ENCODE measurements at places on chromosomes 3 and 15.

GRCh38 chr3:188158731-188159310 is 4.9 kb downstream of the LPP start:
- DNase-seq = no peak

DNA sequence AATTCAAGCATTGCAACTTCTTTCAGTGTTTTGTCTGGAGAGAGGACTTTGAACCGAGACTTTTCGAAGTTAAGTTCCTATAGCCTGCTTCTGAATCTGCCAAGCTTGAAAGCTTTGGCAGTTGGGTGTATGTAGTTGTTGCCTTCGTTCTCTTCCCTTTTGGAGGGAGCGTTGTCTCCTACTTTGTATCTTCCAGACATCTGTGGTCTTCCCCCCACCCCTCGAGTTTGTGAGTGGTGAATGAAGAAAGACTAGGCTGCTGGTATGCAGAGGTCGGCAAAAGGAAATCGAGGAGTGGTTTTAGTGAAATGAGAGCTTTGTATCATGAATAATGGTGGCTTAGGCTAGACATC is 1.3 kb downstream of the CTNNB1 start:
- no peak for DNase-seq

DNA sequence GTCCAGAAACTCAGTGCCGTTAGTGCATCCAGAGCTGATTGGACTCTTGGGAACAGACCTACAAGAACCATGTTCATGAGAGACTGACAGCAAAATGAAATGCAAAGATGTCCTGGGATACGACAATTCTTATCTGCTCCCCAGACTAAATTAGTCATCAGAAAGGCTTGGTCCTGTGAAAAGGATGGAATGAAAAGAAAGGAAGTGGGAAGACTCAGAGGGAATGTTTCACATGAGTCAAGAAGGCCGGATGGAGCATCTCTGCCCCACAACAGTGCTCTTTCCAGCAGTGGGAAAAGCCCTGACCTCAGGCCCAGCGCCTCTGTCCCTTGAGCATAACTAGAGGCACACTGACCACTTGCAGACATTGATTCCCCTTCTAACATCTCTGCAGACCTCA is 39.3 kb upstream of the UACA start:
- no peak for DNase-seq

- DNase-seq = no peak
Observed at GRCh38 chr3:2643606-2644005, 466.6 kb downstream of the IL5RA start.

DNA sequence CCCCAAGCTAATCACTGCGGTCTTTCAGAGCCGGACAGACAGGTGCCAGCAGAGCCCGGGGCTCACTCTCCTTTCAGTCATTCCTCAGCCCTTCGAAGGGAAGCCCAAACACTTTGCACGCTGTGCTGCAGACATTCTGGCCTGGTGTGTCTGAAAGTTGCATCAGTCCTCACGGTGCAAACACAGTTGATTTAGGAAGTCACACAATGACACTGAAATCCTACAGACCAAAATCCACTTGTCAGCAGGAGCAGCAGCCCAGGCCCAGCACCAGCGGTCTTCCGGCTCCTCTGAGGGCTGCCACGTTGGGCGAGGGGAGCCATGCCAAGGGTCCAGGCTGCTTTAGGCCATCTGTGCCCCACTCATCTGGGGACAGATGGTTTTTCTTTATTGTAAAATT is 61.6 kb downstream of the RGMA start:
- no peak for DNase-seq

- no peak for DNase-seq
Observed at GRCh38 chr15:68561901-68562300, 16.9 kb upstream of the CORO2B start.

DNA sequence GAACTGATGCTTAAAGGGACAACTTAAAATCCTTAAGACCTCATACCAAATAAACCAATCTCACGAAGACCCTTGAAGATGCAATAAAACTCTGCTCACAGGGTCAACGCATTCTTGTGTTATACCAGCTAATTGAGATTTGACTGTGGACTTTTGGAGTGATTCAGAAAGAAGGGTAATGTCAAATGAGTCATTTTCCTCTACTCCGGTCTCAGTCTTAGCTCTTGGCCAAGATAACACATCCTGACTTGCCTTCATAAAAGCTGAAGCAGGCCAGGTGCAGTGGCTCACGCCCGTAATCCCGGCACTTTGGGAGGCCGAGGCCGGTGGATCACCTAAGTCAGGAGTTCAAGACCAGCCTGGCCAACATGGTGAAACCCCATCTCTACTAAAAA is 3.8 kb downstream of the PKM start:
- DNase-seq = no peak

GRCh38 chr3:54344601-54345231 is 222.4 kb downstream of the CACNA2D3 start:
- DNase-seq = no peak

DNA sequence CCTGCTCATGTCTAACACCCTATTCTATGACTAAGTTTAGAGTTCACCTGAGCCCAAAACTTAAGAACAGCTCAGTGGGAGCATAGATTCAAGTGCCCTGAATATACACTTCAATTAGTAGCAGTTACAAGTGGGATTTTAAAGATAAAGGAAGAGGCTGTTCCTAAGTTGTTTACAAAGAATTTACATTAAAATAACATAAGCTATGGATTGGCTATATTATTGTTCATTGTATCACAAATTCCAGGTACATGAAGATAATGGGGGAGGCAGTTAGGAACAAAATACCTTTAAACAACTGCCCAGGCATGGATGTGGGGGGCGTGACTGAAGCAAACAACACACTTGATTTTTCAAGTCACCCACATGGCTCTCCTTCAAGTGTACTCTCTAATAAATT is 52.7 kb downstream of the ROPN1B start:
- DNase-seq = no peak

GRCh38 chr3:111863942-111864694 is 5.1 kb downstream of the PHLDB2 start:
- DNase-seq = no peak

GRCh38 chr3:89803711-89804110 is 696.3 kb downstream of the EPHA3 start:
- no peak for DNase-seq

GRCh38 chr3:124318656-124319055 is 326.7 kb upstream of the ROPN1 start:
- DNase-seq = no peak

DNA sequence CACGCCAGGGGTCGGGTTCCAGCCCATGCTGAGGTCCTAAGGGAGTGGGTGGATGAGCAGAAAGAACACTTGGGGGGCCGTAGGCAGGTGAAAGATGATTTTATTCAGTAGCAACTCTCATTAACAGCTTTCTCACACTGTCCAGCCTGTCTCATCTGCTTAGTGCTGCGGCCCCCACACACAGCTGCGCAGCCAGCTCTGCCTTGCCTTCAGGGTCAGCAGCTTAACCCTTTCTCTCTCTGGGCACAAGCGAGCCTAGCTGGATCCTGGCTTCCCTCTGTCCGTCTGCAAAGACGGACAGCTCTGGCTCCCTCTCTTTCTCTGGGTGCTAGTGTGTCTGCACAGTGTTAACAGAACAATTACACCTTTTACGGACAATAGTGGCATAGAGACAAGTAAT is 21.3 kb downstream of the NPAP1 start:
- DNase-seq = no peak

DNA sequence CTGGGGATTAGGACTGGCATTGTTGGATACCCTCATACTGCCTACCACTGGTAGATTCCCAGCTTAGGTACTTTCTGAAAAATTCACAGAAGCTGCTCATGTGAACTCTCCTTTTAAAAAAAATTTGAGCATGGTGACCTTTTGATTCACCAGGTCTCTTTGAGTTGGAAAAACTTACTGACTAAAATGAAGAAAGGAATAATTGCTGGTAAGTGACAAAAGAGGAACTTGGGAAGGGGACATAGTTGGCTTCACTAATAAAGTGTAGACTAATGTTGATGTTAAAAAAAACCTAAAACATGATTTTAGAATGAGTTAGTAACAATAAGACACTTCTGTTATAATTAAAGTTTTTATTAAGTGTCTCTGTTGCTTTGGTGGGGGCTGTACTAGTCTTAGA is 8.6 kb downstream of the VPS8 start:
- DNase-seq = no peak

DNA sequence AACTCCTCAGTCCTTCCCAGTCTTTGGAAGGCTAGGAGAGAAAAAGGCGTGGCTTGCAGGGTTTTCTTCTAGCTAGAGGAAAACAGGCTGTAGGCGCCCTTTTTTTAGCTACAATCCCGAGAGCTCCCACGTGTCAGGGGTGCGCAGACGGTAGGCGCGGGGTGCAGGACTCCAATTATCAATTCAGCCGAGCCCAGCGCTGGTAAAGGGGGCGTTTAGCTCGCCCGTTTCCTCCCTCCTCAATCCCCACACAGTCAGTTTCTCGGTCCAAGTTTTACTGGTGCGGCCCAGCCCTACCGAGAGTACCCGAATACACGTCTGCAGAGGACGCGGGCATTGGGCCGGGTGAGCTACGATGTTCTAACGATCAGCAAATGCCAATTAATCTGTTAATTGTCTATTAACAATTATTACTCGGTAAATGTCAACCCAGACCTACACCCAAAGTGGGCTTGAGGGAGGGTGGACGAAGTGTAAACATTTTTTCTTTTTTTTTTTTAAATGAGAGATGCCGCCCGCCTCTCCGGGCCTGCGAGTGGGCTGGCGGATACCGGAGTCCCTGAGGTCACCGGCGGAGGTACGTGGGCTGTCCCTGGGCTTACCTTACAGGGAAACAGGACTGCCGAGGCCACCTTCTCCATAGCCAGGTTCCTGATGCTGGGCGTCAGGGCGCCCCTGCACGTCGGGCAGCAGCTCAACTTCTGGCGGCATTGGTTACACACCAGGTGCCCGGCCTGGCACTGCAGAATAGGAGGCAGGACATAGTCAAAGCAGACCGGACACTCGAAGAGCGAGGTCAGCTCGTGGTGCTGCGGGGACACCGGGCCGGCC is 923 bp downstream of the SIAH2 start:
- DNase-seq = peak; percentile 58

GRCh38 chr3:171620825-171621434 is 160.7 kb upstream of the TNIK start:
- no peak for DNase-seq

GRCh38 chr3:128252083-128252482 is 98.8 kb downstream of the EEFSEC start:
- DNase-seq = no peak

- no peak for DNase-seq
Observed at GRCh38 chr15:66572146-66572545, 6.3 kb upstream of the LCTL start.

GRCh38 chr3:69647511-69648110 is 91.7 kb upstream of the MITF start:
- DNase-seq = no peak

DNA sequence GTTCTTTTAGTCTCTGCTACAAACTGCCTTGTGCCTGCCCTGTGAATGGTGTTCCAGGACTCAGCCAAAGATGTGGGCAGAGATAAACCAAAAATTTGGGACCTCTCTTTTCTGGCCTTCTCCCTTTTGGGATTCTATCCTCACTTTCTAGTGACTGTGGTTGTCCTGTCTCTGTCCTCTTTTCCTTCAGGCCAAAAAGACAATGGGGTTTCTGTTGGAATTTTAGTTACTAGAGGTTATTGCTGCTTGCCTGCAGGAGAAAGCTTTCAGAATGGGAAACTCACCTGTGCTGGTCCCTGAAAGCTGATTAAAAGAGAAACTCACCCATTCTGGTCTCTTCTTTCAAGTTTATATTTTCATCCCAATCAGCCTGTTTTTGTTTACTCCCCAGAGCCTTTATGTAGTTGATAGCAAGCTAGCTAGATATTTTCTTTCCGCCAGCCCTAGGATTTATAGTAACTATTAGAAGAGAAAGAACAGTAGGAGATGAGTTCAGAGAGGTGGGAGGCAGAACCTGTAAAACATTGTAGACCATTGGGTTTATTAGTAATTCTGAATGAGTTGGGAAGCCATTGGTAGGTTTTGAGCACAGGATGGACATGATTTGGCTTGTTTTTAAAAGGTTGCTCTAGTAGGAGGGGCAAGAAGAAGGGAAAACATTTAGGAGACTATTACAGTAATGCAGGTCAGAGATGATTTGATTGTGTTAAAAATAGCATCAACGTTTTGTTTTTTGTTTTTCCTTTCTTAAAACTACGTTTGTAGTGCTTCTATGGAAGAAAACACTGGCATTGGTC is 138.9 kb downstream of the TCF12 start:
- DNase-seq = no peak

All from caudate nucleus (tissue), 63 donors.